ENCODE measurements at places on chromosomes 12 and 14.

DNA sequence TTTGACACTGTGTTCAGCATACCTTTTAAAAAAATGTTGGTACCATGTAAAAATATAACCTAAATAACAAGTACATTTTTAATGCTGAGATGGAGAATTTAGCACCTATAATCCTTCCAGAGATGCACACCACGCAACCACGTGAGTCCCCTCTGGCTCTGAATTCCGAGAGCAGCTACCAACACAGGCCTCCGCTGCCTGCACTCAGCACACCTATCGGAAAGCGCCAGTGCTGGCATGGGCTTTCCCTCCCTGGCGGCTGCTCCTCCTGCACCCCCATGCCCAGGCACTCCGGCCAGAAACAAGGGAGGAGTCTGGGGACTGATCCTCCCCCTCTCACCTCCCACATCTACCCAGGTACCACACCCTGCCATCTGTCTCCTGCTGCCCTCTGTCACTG is 47.0 kb downstream of the ITPK1 start:
- DNase-seq = no peak

DNA sequence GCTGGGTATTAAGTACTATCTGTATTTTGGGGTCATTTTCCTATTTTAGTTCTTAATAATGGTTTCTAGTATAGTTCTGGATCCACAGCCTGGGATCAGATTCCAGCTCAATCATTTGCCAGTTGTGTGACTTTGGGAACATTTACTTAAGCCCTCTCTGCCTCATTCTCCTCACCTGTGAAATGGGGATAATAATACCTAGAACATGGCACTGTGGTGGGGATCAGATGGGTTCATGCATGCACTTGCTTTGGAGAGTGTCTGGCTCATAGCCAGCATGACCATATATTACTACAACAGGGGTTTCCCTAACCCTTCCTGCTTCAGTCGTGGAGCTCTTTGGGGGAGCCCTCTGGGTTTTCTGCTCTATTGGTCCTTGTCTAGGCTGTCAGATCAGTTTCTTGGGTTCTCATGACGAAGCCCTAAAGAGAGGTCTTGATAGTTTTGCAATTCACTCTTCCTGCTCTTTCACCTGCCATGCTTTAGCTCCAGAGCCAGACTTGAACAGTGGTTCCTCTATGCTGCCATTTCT is 34.1 kb upstream of the SMOC1 start:
- no peak for DNase-seq

DNA sequence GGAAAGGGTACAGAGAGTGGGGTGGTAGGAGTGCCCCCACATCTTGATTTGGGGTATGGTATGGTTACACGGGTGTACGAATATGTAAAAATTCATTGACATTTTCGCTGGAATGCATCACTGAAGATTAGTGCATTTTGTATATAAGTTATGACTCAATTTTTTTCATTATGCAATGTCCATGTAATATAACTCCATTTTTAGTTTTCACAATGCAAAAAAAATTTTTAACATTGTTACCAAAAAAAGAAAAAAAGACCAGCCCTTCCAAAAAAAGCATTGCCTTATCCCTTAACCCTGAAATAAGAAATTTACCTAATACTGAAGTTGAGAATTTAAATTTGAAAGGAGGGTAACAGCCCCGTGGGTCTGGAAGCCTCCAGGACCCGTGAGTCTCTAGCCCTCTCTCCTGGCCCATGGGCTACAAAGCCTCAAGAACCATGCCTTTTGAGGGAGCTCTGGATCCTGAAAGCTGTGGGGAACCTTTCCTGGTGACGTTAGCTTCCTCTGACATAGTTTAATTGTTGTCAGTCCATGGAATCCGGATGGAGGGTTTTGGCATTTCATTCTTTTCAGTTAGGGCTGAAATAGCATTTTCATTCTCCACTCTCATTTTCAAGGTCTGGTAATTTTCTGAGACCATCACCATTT is 55.6 kb upstream of the ACTN1 start:
- no peak for DNase-seq

GRCh38 chr12:46908936-46909635 is 83.3 kb upstream of the SLC38A4 start:
- no peak for DNase-seq

- no peak for DNase-seq
Measured at GRCh38 chr12:84807249-84807648, 105.3 kb downstream of the SLC6A15 start.

DNA sequence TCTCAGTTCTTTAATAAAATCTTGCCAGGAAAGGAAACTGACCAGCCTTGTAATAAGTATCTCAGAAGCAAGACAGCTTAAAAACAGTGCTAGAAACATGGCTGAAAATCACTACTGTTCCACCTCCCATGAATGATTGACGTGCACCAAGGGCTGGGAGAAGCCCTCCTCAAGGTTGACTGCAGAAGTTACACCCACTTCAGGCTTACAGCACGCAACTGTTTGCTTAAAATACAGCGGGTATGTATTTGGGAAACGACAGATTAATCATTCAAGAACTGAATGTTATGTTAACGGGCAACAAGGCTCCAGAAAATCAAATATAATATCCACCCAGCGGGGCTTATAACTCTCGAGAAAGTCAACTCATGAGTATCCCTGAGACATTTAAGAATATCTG is 22.1 kb downstream of the PRKD1 start:
- no peak for DNase-seq

- DNase-seq = no peak
Measured at GRCh38 chr12:124875803-124876132, 12.1 kb upstream of the SCARB1 start.

DNA sequence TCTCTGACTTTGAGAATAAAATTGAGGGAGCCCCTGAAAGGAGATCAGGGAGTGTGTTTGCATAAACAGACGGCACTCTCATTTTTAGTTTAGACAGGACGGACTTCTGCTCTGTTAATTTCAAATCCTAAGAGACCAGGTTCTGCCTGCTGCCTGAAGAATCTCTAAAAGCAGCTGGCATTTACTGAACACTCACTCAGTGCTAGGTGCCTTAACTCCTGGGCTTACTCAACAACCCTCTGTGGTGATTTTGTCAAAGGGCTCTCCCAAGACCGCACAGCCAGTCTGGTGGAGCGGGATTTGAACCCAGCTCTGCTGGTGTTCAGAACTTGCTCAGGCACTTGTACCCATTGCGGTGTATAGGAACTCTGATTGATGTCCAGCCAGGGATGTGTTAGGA is 2.2 kb downstream of the ORAI1 start:
- no peak for DNase-seq

DNA sequence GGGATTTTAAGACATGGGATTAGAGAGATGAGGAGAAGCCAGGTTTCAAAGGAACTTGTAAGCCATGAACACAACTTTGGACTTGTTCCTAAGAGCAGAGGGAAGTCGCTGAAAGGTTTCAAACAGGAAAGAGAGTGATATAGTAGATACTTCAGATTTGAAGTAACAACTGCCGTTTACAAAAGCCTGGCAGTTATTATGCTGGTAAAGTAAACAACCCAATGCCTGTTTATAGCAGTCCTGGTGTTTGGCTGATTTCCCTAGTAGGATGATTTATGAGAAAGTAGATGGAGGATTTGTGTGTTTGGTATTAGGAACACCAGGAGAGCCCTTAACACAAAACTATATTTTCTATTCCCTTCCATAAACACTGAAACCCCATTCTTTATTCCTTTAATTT is 285.7 kb downstream of the RMST start:
- no peak for DNase-seq
